ENCODE measurements at places on chromosomes 4 and X. TPM values are rescaled to one million over a fixed set of nuclear protein-coding genes. Genes with fewer than 3 reads are reported as not detected.

- no peaks in the 10 kb centered on the region for H3K4me1 ChIP-seq
- no peak overlapping the region for H3K4me3 ChIP-seq
- H3K27me3 ChIP-seq: no peaks in the 10 kb centered on the region
- DNase-seq: no peak
- H3K27ac ChIP-seq: no peak overlapping the region
- no peaks in the 10 kb centered on the region for H3K36me3 ChIP-seq
Measured at GRCh38 chr4:84417997-84418709, 80.9 kb downstream of the NKX6-1 start.

DNA sequence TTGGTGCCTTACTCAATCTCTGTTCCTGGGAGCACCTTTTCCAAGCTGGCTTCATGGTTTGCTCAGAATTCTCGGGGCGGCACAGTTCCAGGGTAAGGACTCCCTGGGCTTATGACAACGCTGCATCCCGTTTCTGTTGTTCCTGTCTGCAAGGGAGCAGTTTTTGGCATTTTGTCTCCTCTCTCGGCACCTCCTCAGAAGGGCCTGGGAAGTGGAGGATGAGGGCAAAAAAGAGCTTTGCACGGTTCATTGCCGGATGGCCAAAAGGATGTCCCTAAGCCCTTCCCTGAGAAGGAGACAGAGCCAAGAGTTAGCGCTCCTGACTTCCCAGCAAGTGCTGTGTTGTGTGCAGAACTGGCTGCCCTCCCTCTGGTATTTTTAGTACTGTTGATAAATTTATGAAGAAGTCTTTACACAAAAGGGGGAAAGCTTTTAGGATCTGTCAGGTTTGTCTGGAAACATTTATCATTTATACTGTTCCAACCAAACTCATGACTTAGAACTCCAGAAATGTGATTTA, 13.4 kb downstream of the SRD5A3 start:
- no peaks in the 10 kb centered on the region for H3K27me3 ChIP-seq
- peak overlapping the region; percentile 25 for H3K27ac ChIP-seq
- H3K36me3 ChIP-seq: no peaks in the 10 kb centered on the region
- no peak overlapping the region for H3K4me3 ChIP-seq
- H3K4me1 ChIP-seq: no peaks in the 10 kb centered on the region
- DNase-seq: no peak

GRCh38 chr4:24143741-24144140, 253.9 kb upstream of the PPARGC1A start:
- no peaks in the 10 kb centered on the region for H3K27me3 ChIP-seq
- peak; percentile 13 for DNase-seq
- no peaks in the 10 kb centered on the region for H3K36me3 ChIP-seq
- H3K4me3 ChIP-seq: no peak overlapping the region
- no peaks in the 10 kb centered on the region for H3K4me1 ChIP-seq

DNA sequence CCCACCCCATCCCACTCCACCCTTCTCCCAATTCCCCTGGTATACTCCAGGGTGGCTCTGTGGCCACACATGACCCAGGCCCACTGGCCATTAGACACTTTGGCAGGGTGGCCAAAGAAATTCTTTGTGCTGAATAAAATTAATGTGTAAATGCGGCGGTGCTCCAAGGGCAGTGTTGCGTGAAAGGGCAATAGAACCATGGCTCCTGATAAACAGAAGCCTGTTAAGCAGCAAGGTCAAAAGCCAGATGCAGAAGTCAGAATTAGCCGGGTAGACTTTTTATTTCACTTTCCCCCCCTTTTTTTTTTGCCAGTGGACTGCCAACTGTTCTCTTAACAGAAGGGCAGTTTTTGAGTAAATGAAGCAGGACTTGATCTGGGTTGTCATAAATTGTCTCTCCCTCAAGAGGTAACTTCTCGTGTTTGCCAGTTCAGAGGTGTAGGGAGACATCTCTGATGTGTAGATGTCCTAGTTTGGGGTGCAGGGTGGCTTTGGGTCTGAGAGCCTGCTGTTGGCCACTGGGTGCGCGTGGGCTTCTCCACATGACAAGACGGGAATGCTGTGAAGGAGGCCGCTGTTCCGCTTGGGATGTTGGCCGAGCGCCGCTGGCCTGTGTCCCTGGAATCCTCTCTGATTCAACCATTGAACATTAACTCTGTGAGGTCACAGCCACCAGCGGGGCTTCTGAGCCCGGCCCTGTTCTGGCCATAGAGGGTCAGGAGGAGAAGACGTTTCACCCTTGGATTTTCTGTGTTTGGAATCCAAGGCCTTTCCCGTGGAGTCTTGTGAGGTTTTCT, 139.5 kb downstream of the TBL1X start:
- H3K27me3 ChIP-seq: no peaks in the 10 kb centered on the region
- no peaks in the 10 kb centered on the region for H3K4me1 ChIP-seq
- H3K4me3 ChIP-seq: no peak overlapping the region
- H3K27ac ChIP-seq: no peak overlapping the region
- no peak for DNase-seq
- no peaks in the 10 kb centered on the region for H3K36me3 ChIP-seq

DNA sequence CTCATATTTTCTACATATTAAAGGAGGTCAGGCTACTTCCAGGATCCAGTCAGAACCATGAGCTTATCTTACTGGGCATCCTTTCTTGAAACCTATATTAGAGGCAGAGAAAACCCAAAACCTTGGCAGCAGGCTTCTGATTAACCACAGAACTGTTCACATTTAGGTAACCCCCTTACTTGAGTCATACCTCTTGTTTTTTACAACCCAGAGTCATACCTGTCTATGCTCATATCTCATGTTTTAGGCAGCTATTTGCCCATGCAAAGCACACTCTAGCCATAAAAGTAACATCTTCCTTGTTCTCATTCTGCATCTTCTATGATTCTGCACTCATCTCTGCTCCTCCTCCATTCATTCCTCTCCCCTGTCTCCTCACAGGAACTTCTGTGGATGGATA, 138.0 kb upstream of the SMIM31 start:
- H3K4me1 ChIP-seq: no peaks in the 10 kb centered on the region
- no peaks in the 10 kb centered on the region for H3K27me3 ChIP-seq
- H3K36me3 ChIP-seq: no peaks in the 10 kb centered on the region
- H3K4me3 ChIP-seq: no peak overlapping the region
- no peak for DNase-seq

DNA sequence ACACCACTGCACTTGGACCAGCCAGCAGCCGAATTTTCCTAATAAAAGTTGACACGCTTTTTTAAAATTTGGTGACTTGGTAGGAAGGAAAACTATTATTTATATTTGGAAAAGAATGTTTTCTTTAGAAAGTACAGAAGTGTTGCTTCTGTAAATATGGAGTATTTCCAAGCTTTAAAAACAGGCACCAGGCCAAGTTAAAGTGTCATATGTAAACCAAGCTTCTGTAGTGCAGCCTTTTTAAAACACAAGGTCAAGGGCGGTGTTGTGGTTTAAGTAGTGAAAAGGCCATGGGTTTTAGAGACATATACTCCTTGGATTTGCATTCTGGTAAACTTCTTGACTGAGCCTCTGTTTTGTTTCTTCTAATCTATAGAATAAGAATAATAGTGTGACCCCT, 62.7 kb downstream of the TRIM2 start:
- DNase-seq: peak; percentile 64
- no peak overlapping the region for H3K4me3 ChIP-seq
- H3K27ac ChIP-seq: peak overlapping the region; percentile 77
- no peaks in the 10 kb centered on the region for H3K36me3 ChIP-seq

GRCh38 chr4:75514949-75515612, 808 bp downstream of the THAP6 start:
- H3K27me3 ChIP-seq: no peaks in the 10 kb centered on the region
- H3K27ac ChIP-seq: peak overlapping the region; percentile 98
- H3K4me1 ChIP-seq: no peaks in the 10 kb centered on the region

GRCh38 chr4:136900696-136901095, 631.6 kb downstream of the PCDH18 start:
- no peaks in the 10 kb centered on the region for H3K36me3 ChIP-seq
- H3K27ac ChIP-seq: no peak overlapping the region
- H3K4me1 ChIP-seq: no peaks in the 10 kb centered on the region
- no peak overlapping the region for H3K4me3 ChIP-seq
- H3K27me3 ChIP-seq: no peaks in the 10 kb centered on the region

GRCh38 chr4:613126-613525, 12.2 kb upstream of the PDE6B start:
- DNase-seq: no peak
- no peaks in the 10 kb centered on the region for H3K36me3 ChIP-seq
- no peak overlapping the region for H3K4me3 ChIP-seq
- no peaks in the 10 kb centered on the region for H3K27me3 ChIP-seq

- no peaks in the 10 kb centered on the region for H3K27me3 ChIP-seq
- DNase-seq: peak; percentile 33
- no peaks in the 10 kb centered on the region for H3K36me3 ChIP-seq
- H3K4me1 ChIP-seq: no peaks in the 10 kb centered on the region
Measured at GRCh38 chrX:103817502-103817901, 14.6 kb downstream of the RAB9B start.

DNA sequence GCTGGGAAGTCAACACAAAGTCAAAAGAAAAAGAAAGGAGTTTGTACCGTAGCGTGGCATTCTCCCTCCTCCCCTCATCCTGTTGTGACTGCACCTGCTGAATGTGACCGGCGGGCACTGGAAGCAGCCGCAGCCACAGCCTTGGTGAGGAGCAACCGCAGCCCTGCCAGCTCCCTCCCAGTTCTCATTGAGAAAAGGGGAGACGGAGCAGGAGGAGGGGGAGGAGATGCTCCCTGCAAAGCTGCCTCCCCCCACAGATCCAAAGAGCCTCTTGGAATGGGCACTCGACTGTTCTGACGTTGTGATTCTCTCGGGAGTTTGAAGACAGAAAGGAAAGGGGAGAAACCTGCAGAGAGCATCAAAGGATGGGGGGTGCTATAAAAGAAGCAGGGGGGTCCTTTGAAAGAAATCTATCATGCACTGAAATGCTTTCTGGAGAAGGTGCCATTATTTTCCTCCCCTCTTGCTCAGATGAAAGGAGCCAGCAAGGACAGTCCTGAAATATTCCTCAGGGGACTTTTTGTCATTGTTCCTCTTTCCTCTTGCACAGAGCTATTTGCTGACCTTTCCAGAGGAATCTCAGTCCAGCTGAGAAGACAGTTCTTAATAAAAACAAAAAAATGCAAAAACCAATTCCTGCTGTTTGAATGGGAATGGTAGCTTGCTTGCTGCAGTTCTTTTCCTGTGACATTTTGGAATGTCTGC, 429.7 kb downstream of the MAPK10 start:
- no peak overlapping the region for H3K27ac ChIP-seq
- H3K4me3 ChIP-seq: no peak overlapping the region
- DNase-seq: no peak
- no peaks in the 10 kb centered on the region for H3K36me3 ChIP-seq

Gene FRYL
- total RNA-seq: 47.6 TPM

Gene FGFBP2
- total RNA-seq: not detected

Gene RHOXF2
- total RNA-seq: 10.0 TPM

Gene GRID2
- total RNA-seq: 11.0 TPM

Gene DMP1
- total RNA-seq: not detected

Gene AMTN
- 10.1 TPM for total RNA-seq

Gene SLC10A4
- total RNA-seq: 0.23 TPM

Gene SPIN4
- 3.5 TPM for total RNA-seq

Gene SLC35A2
- 29.7 TPM for total RNA-seq

Gene TLR1
- 7.4 TPM for total RNA-seq

Gene SLC10A6
- total RNA-seq: not detected

Measured in prostate gland (tissue), 2 donors.